ENCODE measurements at places on chromosomes 2 and 18.

DNA sequence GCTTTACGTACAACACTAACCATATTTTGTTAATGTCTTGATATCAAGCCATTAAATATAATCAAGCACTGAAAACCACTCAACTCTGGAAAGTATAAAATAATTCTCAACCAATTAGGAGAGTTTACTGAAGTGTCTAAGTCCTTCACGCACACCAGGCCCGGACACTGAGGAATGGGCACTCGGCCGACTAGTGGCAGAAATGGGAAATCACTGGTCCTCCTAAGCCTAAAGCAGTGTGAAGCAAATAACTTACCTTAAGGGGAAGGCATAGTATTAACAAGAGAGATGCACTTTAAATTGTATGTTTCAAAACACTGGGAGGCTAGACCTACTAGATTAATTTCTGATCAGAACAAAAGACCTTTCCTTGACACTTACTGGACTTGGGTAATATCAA lies 45.7 kb downstream of the FAM210A start:
- no peak for DNase-seq

GRCh38 chr2:19478409-19478808 lies 120.0 kb upstream of the OSR1 start:
- DNase-seq = no peak

- DNase-seq = peak; percentile 30
Measured at GRCh38 chr2:224222291-224222690, 179.6 kb downstream of the FAM124B start.

- DNase-seq = no peak
Measured at GRCh38 chr2:241734208-241734466, 293 bp upstream of the D2HGDH start.

DNA sequence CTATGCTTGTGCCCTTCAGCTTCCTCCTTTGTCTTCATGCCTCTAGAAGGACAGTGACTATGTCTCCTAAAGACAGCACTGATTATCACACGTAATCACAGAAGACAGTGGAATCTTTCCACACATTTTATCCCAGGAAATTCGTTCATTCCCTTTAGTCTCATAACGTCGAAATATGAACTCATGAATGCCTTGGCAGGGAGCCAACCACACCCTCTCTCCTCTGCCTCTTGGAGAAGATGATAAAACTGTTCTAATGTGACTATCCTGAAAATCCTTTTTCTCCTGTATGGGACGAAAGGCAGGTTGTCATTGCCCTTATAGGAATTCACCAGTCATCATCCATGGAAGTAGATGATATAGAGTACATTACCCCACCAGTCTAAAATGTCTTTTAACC lies 726.6 kb upstream of the FANCL start:
- no peak for DNase-seq
